DND-41 (cell line): ENCODE measurements at places on chromosomes 5 and 9.

DNA sequence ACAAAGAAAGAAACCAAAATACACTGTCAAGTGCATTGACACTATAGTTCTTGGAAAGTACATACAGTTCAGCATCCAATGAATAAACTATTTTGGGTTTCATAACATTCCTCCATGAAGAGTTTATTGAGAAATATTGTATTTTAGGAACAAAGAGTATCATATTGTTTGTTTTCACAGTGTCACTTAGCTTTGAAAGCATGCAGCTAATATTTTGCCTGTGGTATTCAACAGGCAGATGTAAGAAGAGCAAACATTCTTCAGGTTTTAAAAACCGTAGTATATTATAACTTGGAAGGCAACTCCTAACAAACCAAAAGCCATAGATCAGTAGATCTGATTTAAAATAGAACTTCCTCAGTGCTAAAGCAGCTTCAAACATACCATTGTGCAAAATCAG lies 4.5 kb downstream of the PRELID2 start:
- no peak for DNase-seq

DNA sequence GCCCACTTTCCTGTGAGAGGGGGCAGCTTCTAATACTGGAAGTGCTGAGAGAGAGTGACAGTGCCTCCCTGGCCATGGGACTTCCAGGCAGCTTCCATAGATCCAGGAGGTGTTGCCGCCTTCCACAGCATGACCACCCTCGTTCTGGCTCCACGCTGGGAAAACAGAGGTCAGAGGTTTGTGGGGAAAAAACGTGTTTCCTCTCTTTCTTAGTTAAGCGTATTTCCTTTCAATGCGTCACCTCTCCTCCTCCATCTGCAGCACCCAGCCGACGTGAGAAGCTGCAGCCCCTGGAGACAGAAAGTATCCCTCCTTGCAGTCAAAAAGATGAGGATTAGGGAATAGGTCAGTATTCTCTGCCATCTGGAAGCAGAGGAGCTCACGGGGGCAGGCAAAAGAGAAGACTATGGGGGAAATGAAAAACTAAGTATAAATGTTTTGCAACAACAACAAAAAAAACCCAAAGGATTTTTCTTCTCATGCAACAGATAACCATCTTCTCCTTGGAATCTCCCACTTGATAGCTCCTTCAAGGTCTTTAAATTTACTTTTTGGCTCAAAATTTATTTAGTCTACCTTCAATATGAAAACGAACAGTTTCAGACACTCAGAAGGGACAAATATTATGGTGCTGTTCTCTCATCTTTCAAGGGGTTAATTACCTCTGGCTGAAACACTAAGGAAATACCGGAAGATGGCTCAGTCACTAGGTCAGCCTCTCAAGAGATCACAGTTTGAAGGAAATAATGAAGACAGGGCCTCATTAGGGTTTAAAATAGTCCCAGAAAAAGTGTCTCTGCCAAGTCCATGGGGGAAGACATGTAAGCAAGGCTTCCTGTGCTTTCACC lies 38.0 kb downstream of the MTMR12 start:
- no peak for DNase-seq

DNA sequence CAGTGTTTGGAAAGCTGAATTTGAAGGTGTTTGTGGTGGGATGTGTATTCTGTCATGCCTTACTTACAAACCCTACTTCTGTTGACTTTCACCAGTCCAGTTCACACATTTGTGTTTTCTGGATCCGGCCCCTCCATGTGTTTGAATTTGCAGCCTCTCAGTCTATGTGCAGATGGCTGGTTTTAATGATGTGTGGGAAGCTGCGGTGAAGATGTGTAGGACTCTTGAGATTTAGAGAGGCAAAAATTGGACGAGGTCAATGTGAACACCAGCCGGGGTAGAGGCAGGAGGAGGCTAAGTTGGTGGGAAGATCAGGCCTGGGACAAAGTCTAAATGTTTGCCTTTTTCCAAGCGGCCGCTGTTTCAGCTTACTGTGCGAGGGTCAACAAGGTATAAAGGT lies 115.4 kb upstream of the KLF9 start:
- DNase-seq = no peak

- DNase-seq = no peak
These were observed 55.1 kb downstream of the ABCA1 start for GRCh38 chr9:104872656-104873488.

DNA sequence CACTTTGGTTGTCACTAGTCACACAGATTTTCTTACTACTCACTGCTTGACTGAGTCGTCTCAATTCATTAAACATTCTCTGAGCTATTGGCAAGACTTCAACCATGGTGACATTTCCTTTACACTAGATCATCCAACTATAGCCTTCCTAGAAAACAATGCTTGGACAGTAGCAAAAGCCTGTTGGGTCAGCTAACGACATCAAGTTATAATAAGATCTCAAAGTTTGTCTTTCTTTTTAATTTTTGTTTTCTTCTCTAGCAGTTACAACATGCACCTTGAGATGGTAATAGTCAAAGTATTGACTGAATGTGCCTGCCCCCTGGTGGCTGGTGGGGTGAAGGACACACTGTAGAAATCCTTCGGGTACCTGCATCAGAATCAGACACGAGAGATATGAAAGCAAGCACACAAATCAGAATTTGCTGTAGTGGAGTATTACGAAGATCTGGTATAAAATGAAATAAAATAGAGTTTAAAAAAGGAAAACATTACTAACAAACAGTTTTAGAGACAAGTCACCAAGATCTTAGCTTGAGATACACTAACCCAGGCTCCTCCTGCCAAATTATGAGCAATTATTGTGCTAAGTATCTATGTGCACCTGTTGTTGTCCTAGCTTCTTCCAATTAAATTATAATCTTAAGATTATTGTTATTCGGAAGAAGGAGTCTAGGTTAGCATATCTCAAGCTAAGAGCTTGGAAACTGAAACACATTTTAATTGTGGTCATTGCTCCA lies 81.2 kb downstream of the ARL15 start:
- peak; percentile 68 for DNase-seq
